ENCODE measurements at places on chromosomes 7 and 10.

GRCh38 chr7:45897042-45897690, 8.9 kb downstream of the IGFBP1 start:
- DNase-seq = no peak

GRCh38 chr10:74177140-74177677, 26.2 kb downstream of the ADK start:
- DNase-seq = no peak

GRCh38 chr7:3043544-3044371, at the start of gene CARD11:
TSS of gene CARD11 (minus strand) at chr7:3043867. CDS start at chr7:2958506, 85,361 bp downstream.
- DNase-seq = no peak

DNA sequence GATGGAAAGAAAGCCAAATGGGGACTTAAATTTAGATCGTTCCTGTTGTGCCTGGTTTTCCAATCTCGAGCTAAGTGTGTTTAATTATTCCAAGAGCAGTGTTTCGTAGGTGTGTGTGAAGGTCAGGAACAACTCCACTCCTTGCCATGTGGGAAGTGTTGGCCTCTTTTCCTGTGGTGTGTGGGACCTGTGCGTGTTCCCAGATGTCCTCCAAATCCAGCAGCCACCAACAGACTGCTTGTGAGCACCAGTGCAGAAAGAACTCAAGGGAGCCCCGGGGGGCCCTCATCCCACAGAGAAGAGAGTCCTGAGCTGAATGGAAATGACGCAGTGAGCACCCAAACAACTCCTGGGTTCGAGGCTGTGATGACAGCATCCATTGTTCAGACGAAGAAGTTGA, 227.7 kb downstream of the TMEM178B start:
- no peak for DNase-seq

- DNase-seq = no peak
Measured at GRCh38 chr7:141103847-141104429, 30.1 kb downstream of the TMEM178B start.

- no peak for DNase-seq
Measured at GRCh38 chr7:114972567-114972966, 50.7 kb downstream of the MDFIC start.

- DNase-seq = no peak
Measured at GRCh38 chr10:132329565-132330485, 2.2 kb upstream of the LRRC27 start.

- DNase-seq = no peak
Measured at GRCh38 chr10:113825791-113826190, 28.1 kb downstream of the DCLRE1A start.

- no peak for DNase-seq
Measured at GRCh38 chr10:3036155-3037021, 31.0 kb upstream of the PFKP start.

DNA sequence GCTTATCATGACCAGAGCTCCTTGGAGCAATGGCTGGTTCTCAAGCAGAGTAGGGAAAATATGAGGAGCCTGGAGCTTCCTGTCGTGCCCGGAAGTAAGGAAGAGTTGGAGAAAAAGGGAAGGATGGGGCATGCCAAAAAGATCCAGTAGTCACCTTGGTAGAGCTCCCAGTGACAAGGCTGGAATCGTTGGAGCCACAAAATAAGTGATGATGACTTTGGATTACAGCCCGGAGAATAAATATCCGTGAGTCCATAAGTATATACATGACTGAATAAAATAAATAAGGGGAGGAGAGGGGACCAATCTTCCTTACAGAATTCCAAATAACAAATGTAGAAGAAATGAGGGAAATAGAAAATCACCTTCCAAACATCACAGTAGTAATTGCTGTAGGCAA, 29.3 kb downstream of the LMTK2 start:
- no peak for DNase-seq

DNA sequence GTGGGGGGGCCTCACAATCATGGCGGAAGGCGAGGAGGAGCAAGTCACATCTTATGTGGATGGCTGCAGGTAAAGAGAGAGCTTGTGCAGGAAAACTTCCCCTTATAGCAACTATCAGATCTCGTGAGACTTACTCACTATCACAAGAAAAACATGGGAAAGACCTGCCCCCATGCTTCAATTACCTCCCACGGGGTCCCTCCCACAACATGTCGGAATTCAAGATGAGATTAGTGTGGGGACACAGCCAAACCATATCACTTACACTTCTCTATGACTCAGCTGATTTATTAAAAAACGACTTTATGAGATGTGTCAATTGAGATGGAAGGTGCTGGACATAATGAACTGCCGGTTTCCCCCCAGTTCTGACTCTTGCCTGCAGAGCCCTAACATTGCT, 23.8 kb upstream of the CHN2 start:
- DNase-seq = no peak

DNA sequence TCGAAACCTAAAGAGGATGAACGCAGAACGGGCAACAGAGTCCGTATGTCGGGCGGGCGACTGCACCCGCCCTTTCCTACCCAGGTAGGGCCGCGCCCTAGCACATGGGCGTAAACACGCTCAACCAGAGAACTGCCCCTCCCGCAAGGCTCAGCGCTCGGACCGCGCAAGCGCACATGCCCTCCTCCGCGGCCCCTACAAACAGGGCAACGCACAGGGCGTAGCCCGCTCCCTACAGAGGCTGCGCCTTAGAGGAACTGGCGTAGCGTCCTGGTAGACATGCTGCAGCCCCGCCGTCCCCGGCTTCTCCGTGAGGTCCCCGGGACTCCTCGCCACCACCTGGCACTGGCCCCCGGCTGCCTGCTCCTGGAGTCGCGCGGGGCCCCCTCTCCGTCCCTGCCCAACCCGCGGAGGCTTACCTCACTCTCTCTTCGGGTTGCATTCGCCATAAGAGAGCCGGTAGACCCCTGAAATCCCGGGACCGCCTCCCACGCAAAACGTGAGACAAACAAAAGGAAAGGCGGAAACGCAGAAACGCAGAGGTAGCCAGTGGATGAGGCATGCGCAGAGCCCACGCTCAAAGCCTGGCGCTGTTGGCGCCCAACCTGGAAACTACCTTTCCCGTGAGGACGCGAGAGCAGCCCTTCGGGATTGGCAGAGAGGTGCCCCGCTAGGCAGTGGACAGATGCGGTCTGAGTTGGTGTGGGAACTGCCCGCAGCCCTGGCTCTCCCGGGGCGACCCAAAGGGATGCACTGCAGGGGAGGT, at the start of gene ZNF33B:
ZNF33B (minus strand) TSS at position 516 of the 766 bp plus-strand sequence. CDS start 1,642 bp downstream, outside the sequence.
- DNase-seq = peak; percentile 50

DNA sequence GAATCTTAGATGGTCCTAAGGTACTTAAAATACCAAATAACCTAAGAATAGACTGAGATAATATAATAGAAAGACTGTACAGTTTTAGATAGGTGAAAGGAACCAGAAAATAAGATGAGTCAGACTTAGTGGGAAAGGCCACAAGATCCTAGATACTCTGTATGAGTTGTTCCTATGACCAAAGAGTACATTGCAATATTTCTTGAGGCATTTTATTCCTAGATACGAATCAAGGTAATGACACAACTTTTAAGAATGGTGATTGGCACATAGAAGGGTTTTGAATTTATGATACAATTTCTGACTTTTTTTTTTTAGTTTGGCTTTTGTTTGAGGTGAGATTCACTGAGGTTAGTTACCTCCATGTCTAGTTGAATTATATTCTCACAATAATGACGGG, 30.2 kb downstream of the MGAM start:
- DNase-seq = no peak

GRCh38 chr7:142194201-142194600, 63.7 kb downstream of the PRSS58 start:
- no peak for DNase-seq

GRCh38 chr7:100947792-100948191, 1.5 kb upstream of the MUC3A start:
- no peak for DNase-seq

DNA sequence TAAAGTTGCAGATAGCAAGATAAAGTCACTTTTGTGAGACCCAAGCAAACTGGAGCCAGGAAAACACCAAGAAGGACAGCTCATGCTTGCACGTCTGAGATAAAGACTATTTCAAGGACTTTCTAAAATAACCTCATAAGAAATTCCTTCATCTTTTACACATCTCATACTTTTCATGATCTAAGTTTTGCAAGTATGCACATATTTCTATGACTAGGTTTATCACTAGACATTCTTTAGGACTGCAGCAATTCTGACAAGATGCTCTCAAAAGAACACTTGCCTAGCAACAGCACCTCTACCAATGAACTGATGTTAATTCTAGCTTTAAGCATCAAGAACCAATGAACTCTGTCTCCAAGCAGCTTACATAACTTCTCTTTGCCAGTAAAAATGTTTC, 457.6 kb downstream of the SEMA3D start:
- no peak for DNase-seq

GRCh38 chr10:112280205-112280921, 2.8 kb upstream of the TECTB start:
- DNase-seq = no peak

DNA sequence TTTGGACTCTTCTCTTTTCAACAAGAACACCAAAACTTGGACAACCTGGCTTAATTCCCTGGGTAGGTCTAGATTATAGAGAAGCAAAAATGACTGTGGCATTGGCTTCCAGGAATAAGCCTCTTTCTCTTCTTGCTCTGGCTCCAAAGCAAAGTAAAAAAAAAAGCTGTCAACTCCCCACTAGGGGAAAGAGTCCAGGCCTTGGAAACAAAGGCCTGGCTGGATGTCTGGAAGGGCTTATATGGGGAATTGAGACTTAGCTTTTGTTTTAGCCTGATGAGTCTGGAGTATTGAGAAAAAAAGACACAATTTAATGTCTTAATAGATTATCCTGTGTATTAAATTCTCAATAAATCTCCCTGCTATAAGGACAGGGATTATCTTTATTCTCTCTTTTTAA, 300.6 kb downstream of the SORCS3 start:
- no peak for DNase-seq

DNA sequence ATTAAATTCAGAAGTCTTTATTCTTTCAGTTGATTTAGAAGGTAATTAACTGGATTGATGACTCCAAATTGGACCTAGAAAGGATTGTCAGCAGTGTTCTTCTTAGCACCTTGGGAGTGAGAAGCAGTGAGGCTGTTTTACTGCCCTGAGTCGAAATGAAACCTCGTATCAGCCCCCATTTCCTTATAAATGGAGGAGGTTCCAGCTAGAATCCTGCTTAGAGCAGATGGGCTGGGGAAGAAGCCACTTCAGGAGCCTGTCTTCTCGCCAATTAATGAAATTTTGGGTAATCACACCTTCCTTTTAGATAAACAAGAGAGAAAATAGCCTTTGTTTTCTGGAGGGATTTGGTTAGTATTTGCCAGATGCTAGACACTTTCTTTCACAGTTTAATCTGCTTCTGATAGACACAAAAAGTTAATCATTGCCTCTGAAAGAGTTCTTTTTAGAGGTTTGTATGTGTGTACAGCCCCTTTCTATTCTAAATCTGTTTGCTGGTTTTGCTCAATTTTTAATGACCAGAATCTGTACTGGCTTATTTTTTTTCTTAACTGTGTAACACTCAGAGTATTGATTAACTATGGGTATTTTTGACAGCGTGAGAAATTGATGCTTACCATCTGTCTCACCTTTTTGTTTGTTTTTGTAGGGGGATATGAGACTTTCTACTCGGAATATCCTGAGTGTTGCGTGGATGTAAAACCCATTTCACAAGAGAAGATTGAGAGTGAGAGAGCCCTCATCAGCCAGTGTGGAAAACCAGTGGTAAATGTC, 4.6 kb downstream of the DUSP5 start:
- DNase-seq = no peak

DNA sequence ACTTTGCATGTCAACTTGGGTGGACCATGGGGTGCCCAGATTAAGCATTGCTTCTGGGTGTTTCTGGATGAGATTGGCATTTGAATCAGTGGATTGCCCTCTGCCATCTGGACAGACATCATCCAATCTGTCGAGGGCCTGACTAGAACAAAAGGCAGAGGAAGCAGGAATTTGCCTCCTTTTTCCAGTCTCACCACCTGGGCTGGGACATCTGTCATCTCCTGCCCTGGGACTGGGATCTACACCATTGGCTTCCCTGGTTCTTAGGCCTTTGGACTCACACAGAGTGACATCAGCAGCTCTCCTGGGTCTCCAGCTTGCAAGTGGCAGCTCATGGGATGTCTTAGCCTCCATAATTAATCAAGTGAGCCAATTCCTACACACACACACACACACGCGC, 10.3 kb downstream of the SLC13A4 start:
- DNase-seq = no peak

DNA sequence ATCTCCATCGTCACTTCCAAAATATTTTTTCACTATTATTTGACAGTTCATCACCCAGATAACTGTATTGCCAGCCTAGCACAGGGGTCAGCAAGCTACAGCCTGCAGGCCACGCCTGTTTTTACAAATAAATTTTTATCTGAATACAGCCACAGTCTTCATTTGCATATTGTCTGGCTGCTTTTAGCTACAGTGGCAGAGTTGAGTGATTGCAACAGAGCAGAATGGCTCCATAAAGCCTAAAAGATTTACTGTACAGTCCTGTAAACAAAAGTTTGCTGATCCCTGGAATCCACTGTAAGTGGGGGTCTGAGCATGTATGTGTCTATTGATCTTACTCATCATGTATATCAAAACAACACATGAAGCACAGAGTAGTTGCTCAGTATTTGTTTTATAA, 45.9 kb upstream of the GNAI1 start:
- DNase-seq = no peak

DNA sequence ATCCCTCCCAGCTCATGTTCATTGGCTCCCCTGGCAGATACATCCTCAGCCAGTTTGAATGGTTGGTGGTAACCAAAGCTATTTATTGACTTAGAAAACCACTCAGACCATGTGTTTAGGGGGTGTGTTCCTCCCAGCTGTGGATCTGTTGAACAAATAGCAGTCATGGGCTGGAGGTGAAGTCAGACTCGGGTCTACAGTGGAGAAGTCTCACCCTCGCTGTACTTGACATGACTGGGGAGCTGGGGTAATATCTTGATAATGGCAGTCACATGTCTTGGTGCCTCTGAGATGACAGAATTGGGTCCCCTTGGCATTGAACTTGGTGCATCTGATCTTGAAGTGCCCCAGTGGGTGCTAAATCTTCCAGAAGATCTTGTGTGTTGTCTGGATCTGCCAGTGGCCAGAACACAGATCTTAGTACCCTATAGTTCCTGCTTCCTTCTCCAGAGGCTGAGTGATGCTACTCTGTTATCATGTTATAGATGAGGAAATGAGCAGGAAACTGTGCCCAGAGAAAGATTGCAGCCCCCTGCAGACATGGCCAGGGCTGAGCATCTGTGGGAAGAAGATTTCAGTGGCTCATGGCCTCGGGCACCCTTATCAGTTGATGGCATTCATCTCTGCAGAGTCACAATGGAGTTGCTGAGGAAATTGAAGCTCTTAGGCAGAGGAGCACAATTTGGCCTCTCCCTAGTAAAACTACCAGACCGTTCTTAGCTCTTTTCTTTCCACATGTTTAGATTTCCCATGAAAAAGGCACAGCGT, 50.4 kb downstream of the ADRA2A start:
- no peak for DNase-seq

GRCh38 chr10:37777056-37777455, 80.4 kb downstream of the ZNF248 start:
- no peak for DNase-seq

- no peak for DNase-seq
Measured at GRCh38 chr7:45978010-45978681, 57.1 kb upstream of the IGFBP3 start.

GRCh38 chr10:75954486-75954885, 523.1 kb downstream of the LRMDA start:
- no peak for DNase-seq

Data from NCI-H2107 (cell line).